ENCODE measurements at places on chromosomes 7 and 10.
A peak's percentile ranks its signal among the peaks of the same experiment; 100 is the strongest.

- no peak for DNase-seq
- no peak overlapping the region for H3K4me3 ChIP-seq
- H3K27me3 ChIP-seq = no peaks in the 10 kb centered on the region
- H3K4me1 ChIP-seq = peaks cover 34% of the 10 kb centered on the region
- peaks cover 8% of the 10 kb centered on the region for H3K36me3 ChIP-seq
Observed at GRCh38 chr10:35896001-35896400, 253.9 kb upstream of the FZD8 start.

DNA sequence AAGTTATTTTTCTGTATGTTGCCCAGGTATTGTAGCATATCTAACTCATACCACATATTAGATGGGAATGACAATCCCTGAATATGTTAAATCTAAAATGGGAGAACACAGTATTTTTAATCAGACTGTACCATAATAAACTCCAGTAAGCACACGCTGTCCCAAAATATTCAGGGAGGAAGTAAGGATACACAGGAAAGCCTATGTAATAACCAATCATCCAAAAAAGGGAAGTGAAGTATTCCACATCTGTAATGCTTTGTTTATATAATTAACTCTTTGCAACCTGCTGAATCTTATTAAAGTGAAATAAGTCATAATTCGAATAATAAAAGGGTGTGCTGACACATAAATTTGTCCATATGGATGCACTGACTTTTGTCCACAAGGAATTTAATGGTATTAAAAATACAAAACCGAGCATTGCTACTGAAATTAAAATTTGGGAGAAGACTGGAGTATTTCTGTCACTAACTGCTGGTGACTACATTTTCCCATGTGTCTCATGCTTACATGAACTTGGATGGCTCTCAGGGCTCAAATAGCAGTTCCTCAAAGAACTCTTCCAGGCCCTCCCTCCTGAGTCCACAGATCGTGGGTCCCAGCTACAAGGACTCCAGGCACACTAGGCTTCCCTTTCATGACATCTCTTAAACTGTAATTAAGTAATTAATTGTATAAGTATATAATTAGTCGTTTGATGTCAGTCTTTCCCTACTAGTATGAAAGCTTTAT is 120.6 kb downstream of the NEBL start:
- no peaks in the 10 kb centered on the region for H3K36me3 ChIP-seq
- H3K27me3 ChIP-seq = peaks cover 4% of the 10 kb centered on the region
- no peaks in the 10 kb centered on the region for H3K4me1 ChIP-seq
- H3K4me3 ChIP-seq = no peak overlapping the region
- no peak for DNase-seq
- H3K27ac ChIP-seq = no peak overlapping the region

DNA sequence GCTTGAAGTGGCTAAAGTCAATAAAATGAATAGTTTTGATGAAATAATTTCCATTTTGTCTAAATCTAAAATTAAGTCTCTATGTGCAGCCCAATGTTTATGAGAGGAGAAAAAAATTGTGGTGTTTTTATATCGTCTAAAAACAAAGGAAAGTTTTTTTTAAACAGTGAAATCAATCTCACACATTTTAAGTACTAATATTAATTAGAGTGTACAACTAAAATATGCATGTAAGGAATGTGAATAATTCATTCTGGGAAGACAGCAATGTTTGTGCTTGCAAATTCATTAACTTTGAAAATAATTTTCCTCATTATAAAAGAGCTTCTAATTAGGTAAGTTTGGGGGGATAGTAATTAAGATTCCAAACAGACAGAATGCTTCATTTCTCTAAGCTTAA is at the start of gene NPVF:
Gene NPVF, minus strand, starts transcription at position 101 of the 400 bp plus-strand sequence. Its CDS starts 47 bp downstream, at position 54.
- H3K27me3 ChIP-seq = peaks cover 12% of the 10 kb centered on the region
- no peak for DNase-seq
- H3K27ac ChIP-seq = no peak within 1 kb of the TSS
- peaks cover 4% of the 10 kb centered on the region for H3K36me3 ChIP-seq
- no peak within 1 kb of the TSS for H3K4me3 ChIP-seq

- H3K27me3 ChIP-seq = no peaks in the 10 kb centered on the region
- no peak overlapping the region for H3K4me3 ChIP-seq
- peaks cover 20% of the 10 kb centered on the region for H3K4me1 ChIP-seq
- H3K27ac ChIP-seq = no peak overlapping the region
Observed at GRCh38 chr10:25261558-25261957, 86.8 kb downstream of the GPR158 start.

DNA sequence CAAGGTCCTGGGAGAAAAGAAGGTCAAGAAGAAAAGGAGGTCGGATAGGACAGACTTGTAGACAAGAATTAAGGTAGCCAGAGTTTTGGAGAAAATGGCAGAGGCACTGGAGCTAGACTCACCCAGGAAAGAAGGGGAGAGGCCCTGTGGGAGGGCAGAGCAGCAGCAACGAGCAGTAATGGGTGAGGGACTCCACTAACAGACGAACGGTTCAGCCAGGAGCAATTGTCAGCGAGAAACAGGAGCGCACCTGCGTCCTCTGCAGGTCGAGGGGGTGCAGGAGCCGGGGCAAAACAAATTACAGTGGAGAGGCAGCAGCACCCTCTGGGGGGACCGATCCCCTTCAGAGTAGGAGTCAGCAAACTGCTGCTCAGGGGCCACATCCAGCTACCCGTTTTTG is 18.5 kb upstream of the IGFBP3 start:
- no peaks in the 10 kb centered on the region for H3K27me3 ChIP-seq
- no peaks in the 10 kb centered on the region for H3K4me1 ChIP-seq
- no peak overlapping the region for H3K27ac ChIP-seq
- no peaks in the 10 kb centered on the region for H3K36me3 ChIP-seq
- no peak overlapping the region for H3K4me3 ChIP-seq

DNA sequence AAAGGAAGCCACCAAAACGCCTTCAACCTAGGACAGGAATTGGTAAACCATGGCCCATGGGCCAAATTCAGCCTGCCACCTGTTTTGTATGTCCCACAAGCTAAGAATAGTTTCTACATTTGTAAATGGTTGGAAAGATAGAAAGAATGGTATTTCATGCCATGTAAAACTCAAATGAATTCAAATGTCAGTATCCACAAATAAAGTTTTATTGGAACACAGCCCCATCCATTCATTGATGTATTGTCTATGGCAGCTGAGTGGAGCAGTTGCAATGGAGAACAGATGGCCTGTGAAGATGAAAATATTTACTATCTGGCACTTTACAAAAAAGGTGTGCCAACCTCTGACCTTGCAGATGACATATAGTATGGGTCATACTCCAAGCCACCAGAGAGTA is 236.9 kb downstream of the CREB5 start:
- H3K27ac ChIP-seq = no peak overlapping the region
- no peaks in the 10 kb centered on the region for H3K36me3 ChIP-seq
- peaks cover 5% of the 10 kb centered on the region for H3K27me3 ChIP-seq
- peaks cover 17% of the 10 kb centered on the region for H3K4me1 ChIP-seq
- H3K4me3 ChIP-seq = no peak overlapping the region

- no peak overlapping the region for H3K27ac ChIP-seq
- peaks cover 5% of the 10 kb centered on the region for H3K4me1 ChIP-seq
- H3K36me3 ChIP-seq = no peaks in the 10 kb centered on the region
- no peak overlapping the region for H3K4me3 ChIP-seq
- DNase-seq = no peak
Observed at GRCh38 chr7:68547799-68548198, 1050.5 kb upstream of the AUTS2 start.

GRCh38 chr10:1824928-1825327 is 87.6 kb upstream of the ADARB2 start:
- H3K27me3 ChIP-seq = peaks cover 8% of the 10 kb centered on the region
- no peak overlapping the region for H3K4me3 ChIP-seq
- H3K27ac ChIP-seq = no peak overlapping the region
- no peaks in the 10 kb centered on the region for H3K36me3 ChIP-seq
- H3K4me1 ChIP-seq = peaks cover 8% of the 10 kb centered on the region

- H3K4me1 ChIP-seq = peaks cover 18% of the 10 kb centered on the region
- H3K27me3 ChIP-seq = peaks cover 2% of the 10 kb centered on the region
- H3K36me3 ChIP-seq = no peaks in the 10 kb centered on the region
Observed at GRCh38 chr7:108415821-108416536, 40.3 kb downstream of the NRCAM start.

GRCh38 chr10:108404155-108404554 is 1239.6 kb upstream of the SORCS1 start:
- no peaks in the 10 kb centered on the region for H3K36me3 ChIP-seq
- H3K27ac ChIP-seq = no peak overlapping the region

DNA sequence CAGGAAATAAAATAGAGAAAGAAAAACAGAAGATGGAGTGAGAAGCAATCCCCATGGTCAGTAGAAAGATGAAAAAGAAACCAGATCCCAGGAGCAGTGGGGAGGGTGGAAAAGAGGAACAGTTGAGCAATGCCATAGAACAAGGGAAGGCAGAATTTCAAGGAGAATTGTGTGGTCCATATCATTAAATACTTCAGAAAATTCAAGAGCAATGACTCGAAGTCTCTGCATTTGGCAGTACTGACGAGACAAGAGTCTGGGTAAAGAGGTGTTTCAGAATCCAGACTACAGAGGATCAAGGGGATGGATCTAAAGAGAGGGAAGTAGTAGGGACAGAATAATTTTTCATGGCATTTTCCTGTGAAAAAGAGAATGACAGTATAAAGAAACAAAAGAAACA is 512.6 kb downstream of the PHTF2 start:
- no peak for DNase-seq
- H3K27me3 ChIP-seq = peaks cover 3% of the 10 kb centered on the region
- H3K36me3 ChIP-seq = no peaks in the 10 kb centered on the region
- H3K4me1 ChIP-seq = no peaks in the 10 kb centered on the region
- no peak overlapping the region for H3K4me3 ChIP-seq

- peaks cover 4% of the 10 kb centered on the region for H3K27me3 ChIP-seq
- H3K4me1 ChIP-seq = peaks cover 25% of the 10 kb centered on the region
- no peaks in the 10 kb centered on the region for H3K36me3 ChIP-seq
- H3K4me3 ChIP-seq = no peak overlapping the region
- no peak overlapping the region for H3K27ac ChIP-seq
Observed at GRCh38 chr10:9244864-9245263, 1190.4 kb downstream of the GATA3 start.

- no peak overlapping the region for H3K4me3 ChIP-seq
- H3K4me1 ChIP-seq = peaks cover 3% of the 10 kb centered on the region
- H3K27me3 ChIP-seq = peaks cover 51% of the 10 kb centered on the region
- H3K27ac ChIP-seq = no peak overlapping the region
- no peak for DNase-seq
- H3K36me3 ChIP-seq = no peaks in the 10 kb centered on the region
Observed at GRCh38 chr7:73642834-73643233, 18.5 kb upstream of the MLXIPL start.

GRCh38 chr7:94410413-94411187 is 15.9 kb downstream of the COL1A2 start:
- no peak overlapping the region for H3K4me3 ChIP-seq
- H3K4me1 ChIP-seq = no peaks in the 10 kb centered on the region
- peaks cover 90% of the 10 kb centered on the region for H3K36me3 ChIP-seq

DNA sequence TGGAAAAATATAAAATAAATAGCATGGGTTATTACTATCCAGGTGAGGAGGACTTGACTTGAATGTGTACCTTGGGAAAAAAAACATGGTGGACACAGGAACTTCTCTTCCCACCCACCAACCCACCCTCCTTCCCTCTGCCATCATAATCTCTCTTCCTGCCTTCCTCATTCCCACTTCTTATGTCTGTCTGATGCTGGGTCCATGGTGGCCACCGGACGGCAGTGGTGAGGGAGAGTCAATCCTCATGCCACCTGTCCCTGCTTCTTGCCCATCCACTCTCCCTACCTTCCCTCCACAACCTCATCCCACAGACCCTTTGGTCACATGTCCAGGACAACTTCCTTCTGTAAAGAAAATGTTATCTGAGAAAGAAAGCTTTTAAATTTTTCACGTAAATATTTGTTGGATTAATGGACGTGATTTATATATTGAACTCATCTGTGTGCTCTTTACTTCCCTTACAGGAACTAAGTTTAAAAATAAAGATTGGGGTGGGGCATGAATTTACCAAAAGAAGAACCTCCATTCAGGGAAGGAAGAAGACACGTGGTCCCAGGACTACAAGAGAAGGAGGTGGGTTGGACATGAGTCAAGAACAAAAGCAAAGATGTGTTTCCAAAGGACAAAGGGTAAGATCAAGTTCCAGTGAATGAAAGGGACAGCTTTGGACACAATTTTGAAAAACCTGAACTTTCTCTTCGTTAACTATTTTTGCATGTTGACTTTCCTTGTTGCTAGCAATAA is 104.5 kb downstream of the PIP4K2A start:
- no peak overlapping the region for H3K27ac ChIP-seq
- peaks cover 70% of the 10 kb centered on the region for H3K4me1 ChIP-seq
- no peak for DNase-seq
- H3K36me3 ChIP-seq = peaks cover 54% of the 10 kb centered on the region
- H3K27me3 ChIP-seq = no peaks in the 10 kb centered on the region

DNA sequence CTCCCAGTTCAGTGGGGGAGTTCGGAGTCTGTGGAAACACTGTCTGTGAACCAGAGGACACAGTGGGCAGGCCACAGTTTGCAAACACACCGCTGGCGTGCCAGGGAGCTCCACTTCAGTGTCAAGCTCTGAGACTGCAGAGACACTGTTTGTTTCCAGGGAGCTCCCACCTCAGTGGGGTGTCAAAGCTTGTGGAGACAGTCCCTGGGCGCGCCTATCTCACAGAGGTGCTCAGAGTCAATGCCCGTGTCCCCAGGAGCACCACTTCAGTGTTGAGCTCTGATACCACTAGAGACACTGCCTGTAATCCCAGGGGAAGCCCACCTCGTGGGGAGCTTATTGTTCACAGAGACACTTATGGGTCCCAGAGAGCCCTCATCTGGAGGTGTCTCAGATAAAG is 4.3 kb downstream of the MYO1G start:
- no peak overlapping the region for H3K4me3 ChIP-seq
- no peaks in the 10 kb centered on the region for H3K4me1 ChIP-seq
- peak overlapping the region; percentile 84 for H3K27ac ChIP-seq
- no peaks in the 10 kb centered on the region for H3K36me3 ChIP-seq
- DNase-seq = no peak
- peaks cover 3% of the 10 kb centered on the region for H3K27me3 ChIP-seq

GRCh38 chr10:50604049-50604640 is 19.6 kb downstream of the SGMS1 start:
- peaks cover 17% of the 10 kb centered on the region for H3K4me1 ChIP-seq
- no peaks in the 10 kb centered on the region for H3K36me3 ChIP-seq
- no peak overlapping the region for H3K27ac ChIP-seq
- DNase-seq = no peak
- H3K4me3 ChIP-seq = no peak overlapping the region

DNA sequence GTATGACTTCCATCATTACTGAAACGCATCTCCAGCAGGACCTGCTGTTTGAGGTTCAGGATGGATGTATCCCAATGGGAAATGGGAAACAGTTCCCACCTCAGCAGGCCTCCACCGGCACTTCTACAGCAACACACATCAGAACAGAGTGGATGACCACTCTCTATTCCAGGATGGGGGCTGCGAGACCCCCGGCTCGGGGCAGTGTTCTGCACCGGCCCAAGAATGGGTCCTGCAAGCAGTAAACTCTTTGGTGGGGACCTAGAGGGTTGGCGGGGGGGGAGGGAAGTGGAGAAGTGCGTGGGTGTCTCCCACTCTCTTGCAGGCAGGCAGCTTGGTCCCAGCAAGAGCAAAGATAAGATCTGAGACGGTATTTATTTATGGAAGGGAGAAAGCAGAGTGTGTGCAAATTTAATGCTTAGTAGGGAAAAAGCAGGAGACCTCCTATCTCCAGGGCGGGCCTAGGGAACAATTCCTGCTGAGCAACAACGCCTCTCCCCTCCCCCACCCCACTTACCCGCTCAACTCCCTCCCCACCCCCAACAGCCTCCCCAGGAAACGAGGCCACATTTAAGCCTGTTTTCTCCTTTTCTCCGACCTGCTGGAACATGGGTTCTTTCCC is 4.0 kb downstream of the SFMBT2 start:
- peaks cover 72% of the 10 kb centered on the region for H3K27me3 ChIP-seq
- peaks cover 21% of the 10 kb centered on the region for H3K36me3 ChIP-seq
- H3K27ac ChIP-seq = no peak overlapping the region
- H3K4me1 ChIP-seq = peaks cover 34% of the 10 kb centered on the region

- H3K4me3 ChIP-seq = no peak overlapping the region
- no peaks in the 10 kb centered on the region for H3K36me3 ChIP-seq
- peaks cover 15% of the 10 kb centered on the region for H3K4me1 ChIP-seq
- no peak overlapping the region for H3K27ac ChIP-seq
- peak; percentile 77 for DNase-seq
- H3K27me3 ChIP-seq = peaks cover 89% of the 10 kb centered on the region
Observed at GRCh38 chr10:98041352-98042043, 11.1 kb upstream of the CRTAC1 start.

All from nephron progenitor cell (in vitro differentiated cells).